ENCODE measurements at places on chromosomes 4 and X.

GRCh38 chr4:61149278-61149677 is 50.8 kb upstream of the ADGRL3 start:
- DNase-seq = no peak

GRCh38 chr4:94758700-94759399 is 1.1 kb downstream of the BMPR1B start:
- DNase-seq = no peak

DNA sequence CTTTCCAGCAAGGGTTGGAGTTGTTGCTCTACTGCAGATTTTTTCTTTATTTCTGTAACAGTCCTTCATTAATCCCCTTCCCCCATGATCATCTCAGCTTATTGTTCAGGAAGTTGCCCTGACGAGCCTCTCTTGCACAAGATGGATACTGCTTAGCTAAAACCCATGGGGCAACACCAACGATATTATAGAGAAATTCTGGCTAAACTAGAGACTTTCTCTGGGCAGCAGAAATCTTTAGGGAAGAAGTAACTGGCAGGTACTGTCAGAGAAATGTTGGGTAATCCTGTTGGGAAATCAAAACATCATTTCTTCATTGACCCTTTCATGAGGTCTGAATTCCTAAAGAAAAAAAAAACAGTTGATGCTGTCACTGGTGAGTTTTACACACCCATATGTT is 921.3 kb downstream of the NLGN4X start:
- no peak for DNase-seq

GRCh38 chr4:125115476-125115875 is 199.3 kb upstream of the FAT4 start:
- DNase-seq = no peak
